Fibroblast of villous mesenchyme (primary cell): ENCODE measurements at places on chromosomes 2 and 18. TPM values are rescaled to one million over a fixed set of nuclear protein-coding genes. Genes with fewer than 3 reads are reported as not detected.
A peak's percentile ranks its signal among the peaks of the same experiment; 100 is the strongest.

The ARID5A gene
- total RNA-seq = 9.5 and 18.4 TPM in 2 replicates

The CPO gene
- not detected in 2 replicates for total RNA-seq

The LCT gene
- total RNA-seq = under 0.01 TPM in 1 of 2 replicates, not detected in the other

DNA sequence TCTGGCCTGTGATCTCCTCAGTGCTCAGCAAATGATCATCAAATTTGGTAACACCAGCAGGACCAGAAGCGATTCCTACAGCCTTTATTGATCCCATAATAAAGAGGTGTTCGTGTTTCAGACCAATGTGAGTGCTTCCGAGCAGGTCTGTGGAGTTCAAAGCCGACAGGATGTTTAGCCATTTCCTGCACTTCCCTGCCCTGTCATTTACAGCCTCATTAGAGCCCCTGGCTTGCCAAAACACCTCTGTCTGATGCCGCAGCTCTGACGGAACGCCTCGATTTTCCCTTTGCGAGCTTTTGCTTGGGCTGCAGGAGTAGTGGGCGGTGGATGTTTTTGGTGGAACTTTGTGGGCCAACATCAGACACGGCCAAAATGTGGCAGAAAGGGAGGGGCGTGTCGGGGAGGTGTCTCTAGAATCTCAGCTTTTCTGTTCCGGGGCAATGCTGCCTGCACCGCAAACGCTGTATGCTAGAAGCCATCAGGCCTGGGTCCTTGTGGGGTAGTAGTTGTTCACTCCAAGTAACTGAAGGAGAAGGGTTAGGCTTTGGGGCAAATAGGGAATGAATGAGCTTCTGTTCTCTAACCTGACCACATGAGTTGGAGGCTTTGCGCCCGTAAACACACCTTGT lies 26.1 kb upstream of the INHBB start:
- no peak for DNase-seq

DNA sequence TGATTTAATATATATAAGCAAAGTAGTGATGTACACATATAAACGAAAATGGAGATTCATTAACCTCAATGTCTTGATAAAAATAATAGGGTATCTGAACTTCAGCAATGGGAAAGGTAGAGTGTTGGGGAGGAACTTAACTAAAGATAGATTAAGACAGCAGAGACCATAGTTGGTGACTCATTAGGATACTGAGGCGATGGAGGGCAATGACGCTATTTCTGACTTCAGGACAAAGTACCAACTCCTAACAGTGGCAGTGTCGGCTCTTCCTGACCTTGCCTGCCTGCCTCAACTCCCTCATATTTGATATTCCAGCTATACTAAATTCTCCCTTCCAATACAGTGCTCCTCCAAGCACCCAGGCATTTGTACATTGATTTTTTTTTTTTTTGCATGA lies 98.6 kb downstream of the CDH2 start:
- DNase-seq = no peak

DNA sequence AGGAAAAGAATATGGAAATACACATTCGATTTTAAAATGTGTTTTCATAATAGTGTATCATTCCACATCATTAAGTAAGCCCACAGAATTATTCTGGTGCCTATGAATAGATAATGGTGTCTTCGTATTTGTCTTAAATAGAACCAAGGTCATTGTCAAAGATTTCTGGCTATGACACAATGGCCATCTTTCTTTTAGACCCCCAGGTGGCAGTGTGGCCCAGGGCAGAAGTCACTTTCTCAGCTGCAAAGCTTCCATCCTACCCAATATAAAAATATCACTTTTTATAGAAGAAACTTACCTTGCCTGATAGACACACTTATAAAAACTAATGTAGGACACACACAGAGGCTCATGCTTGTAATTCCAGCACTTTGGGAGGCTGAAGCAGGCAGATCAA lies 57.5 kb downstream of the ZRANB3 start:
- peak; percentile 32 for DNase-seq

- no peak for DNase-seq
Observed at GRCh38 chr2:237514474-237515130, 27.6 kb downstream of the MLPH start.

GRCh38 chr2:165895974-165896373 lies 57.6 kb downstream of the TTC21B start:
- no peak for DNase-seq

GRCh38 chr2:33230195-33230594 lies 246.3 kb upstream of the RASGRP3 start:
- no peak for DNase-seq

GRCh38 chr2:193867454-193867853 lies 1672.7 kb upstream of the TMEFF2 start:
- DNase-seq = no peak

DNA sequence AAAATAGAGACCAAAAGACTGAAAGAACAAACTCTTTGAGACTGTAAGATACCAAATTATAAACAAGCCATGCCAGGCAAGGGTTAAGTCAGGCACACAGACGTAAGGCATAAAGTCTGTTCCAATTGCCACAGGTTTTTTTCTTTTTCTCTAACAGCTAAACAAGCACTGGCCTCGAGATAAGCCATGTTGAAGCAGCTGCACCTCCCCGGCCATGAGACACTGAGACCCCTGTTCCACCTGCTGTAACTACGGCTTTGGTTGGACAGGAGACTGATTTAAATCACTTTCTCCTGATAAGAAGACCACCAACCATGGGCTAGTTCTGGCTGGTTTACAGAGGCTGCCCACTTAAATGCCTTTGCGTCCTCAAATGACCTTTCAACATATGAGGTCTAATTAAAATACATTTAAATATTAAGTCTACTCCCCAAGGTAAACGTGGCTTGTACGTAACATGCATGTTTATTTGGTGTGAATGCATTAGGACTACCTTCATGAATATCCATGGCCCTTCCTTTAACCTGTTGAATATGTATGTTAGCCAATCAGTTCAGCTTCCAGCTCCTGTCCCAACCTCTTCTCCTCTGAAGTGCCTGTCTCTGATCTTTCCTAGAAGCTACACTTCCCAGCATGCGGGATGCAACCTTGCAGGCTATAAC lies 117.2 kb downstream of the CMPK2 start:
- no peak for DNase-seq
